ENCODE measurements at places on chromosomes 16 and 17.

DNA sequence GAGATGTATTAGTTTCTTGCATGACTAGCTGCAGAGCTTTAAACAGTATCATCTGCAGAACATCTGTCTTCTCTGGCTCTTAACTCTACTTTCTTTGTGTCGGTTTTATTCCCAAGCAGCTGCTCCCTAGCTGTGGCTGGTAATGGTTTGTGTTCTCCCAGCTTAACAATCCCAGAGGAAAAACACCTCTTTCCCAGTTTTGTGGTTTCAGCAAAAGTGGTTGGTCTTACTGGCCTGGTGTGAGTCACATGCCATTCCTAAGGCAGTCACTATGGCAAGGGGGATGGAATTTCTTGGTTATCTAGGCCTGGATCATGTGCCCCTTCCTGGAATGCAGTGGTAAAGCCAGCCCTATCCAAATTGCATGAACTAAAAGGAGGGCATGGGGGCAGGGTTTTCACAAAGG lies 27.5 kb downstream of the OMG start:
- DNase-seq: no peak

- no peak for DNase-seq
Measured at GRCh38 chr16:70474320-70475053, 20.1 kb downstream of the FCSK start.

- DNase-seq: no peak
Measured at GRCh38 chr16:67914758-67915495, 16.7 kb downstream of the CTRL start.

- DNase-seq: peak; percentile 94
Measured at GRCh38 chr16:61926766-61927165, 109.5 kb downstream of the CDH8 start.

DNA sequence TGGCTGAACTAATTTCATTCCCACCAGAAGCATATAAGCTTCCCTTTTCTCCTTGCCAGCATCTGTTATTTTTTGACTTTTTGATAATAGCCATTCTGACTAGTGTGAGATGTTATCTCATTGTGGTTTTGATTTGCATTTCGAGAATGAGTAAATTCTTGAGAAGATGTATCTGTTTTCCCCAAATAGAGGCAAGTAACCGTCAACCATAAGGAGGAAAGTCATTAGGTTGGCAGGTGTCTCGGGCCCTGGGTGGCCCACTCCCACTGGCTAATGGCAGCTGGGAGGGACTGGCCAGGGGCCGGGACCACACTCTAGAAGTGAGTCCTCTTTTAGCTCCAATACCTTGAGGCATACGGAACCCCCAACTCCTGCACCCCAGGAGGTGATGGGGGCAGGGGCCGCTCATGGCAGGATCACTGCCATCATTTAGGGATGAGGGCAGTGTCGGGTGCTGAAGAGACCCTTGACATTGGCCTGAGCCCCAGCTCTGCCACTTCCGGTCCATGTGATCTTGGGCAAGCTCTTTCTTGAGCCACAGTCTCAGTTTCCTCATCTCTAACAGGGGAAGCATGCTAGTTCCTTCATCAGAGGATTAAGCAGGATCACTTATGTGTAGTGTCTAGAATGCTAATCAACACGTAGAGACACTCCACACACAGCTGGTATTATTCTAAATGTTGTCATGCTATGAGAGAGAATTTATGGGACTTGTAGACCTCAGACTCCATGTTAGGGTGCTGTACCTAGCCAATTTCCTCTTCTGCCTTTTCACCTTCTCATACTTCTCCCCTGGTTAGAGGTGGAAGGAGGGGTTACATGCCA lies 44.3 kb downstream of the RGS9 start:
- DNase-seq: no peak

- peak; percentile 11 for DNase-seq
Measured at GRCh38 chr16:24668481-24669061, 60.9 kb upstream of the TNRC6A start.

- peak; percentile 61 for DNase-seq
Measured at GRCh38 chr16:3101018-3101840, 2.1 kb upstream of the ZSCAN10 start.

- DNase-seq: no peak
Measured at GRCh38 chr16:14043278-14043677, 27.8 kb upstream of the MRTFB start.

DNA sequence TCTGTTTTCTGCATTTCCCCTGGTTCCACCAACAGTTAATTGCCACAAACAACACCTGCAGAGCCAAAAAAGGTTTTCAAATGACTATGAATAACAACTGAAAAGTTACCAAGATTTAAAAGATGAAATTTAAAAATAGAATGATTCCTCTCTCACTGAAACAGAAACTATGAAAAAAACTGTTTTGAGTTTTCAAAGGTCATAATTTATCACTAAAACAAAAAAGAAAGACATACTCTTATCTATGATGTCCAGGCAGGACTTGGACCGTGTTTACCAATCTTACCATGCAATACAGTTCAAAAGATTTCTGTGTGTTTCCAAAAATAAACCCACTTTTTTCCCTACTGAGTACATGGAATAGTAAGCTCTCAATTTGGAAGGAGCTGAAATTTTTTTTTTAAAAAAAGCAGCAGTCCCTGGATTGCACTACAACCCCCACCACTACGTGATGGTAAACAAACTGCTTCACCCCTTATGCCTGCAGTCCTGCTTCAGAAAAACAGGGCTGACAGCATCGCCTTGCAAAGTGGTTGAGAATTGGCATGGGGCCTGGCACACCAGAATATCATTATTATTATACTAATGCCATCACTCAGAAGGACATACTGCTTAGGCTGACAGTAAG lies 8.5 kb downstream of the TXNDC11 start:
- no peak for DNase-seq

- DNase-seq: no peak
Measured at GRCh38 chr16:47523342-47524006, 62.3 kb downstream of the PHKB start.

DNA sequence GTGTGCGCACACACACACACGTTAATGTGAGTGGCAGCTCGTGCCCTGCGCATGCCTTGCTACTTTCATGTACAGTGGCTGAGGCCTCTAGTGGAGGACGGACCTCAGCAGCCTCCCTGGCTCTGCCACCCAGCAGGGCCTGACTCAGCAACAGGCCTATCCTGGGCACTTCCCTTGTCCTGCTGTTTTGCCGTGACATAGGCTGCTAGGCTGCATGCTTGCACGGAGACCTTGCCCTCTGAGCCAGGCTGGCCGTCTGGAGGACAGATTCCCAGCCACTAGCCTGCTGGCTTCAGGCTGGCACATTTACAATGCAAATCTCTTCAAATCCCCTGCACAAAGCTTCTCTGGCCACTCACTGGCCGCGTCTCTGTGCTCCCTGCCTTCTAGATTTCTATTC lies 9.5 kb downstream of the RNF213 start:
- DNase-seq: no peak

DNA sequence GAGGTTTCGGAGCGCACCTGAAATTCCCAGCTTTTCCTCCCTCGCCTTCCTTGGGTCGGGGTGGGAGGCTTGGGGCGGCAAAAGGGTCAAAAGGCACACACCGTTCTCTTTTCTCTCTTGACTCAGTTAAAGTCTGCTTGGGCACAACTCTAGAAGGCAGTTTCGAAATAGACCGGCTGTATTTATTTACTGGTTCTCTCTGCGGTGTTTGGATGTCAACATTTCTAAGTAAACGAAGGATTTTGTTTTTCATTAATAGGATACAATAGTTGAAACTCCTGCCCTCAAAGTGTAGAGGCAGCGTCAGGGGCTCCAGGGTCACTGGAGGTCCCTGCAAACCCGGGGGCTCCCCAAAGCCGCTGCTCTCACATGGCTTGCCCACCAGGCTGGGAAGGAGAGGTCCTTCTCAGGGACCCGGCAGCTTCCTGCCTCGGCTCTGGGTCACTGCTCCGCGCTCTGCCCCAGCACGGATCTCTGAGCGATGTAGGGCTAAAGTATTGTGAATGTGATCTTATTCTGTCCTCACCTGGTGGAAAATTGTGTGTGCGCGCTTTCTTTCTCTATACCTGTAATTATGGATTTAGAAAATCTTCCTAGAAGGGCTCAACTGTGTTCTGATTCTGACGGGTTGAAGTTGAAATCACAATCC lies 952 bp downstream of the BMERB1 start:
- DNase-seq: no peak

DNA sequence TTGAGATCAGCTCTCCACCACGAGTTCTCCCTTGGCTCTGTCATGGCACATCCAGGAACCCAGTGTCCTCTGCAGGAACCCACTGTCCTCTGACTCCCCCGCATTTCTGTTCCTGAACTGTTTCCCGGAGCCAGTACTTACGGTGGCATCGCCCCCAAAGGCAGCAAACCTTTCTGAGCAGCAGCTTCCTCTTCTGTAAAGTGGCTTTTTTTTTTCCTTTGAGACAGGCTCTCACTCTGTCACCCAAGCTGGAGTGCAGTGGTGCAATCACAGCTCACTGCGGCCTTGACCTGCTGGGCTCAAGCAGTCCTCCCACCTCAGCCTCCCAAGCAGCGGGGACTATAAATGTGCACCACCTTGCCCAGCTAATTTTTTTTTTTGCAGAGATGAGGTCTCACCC lies 32.2 kb downstream of the NAGPA start:
- DNase-seq: no peak

GRCh38 chr17:42362245-42362961 lies 25.8 kb downstream of the STAT3 start:
- DNase-seq: peak; percentile 94

DNA sequence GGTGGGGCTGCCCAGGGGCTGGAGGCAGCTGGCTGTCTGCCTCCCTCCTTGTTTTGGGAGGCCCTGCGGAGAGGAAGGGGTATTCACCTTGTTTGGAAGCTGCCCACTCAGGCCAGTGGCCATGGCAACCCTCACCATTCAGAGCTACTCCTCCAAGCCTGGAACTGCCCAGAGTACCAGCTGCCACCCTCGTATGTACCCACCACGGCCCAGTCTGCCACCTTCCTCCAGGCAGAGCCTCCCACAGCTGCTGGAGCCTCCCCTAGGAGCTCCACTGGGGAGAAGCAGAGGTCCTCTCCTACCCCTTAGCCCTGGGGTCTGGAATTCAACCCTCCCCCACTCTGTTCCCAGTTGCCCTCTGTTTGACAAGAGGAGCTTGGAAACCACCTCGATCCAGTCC lies 90.7 kb downstream of the AXIN2 start:
- DNase-seq: peak; percentile 64

GRCh38 chr17:27631411-27631760 lies 398 bp downstream of the LGALS9 start:
- no peak for DNase-seq

- DNase-seq: peak; percentile 70
Measured at GRCh38 chr17:46972346-46972745, 6.7 kb downstream of the RPRML start.

GRCh38 chr17:14351493-14351892 lies 50.6 kb downstream of the HS3ST3B1 start:
- no peak for DNase-seq

- no peak for DNase-seq
Measured at GRCh38 chr17:5618476-5618875, 34.2 kb upstream of the NLRP1 start.

DNA sequence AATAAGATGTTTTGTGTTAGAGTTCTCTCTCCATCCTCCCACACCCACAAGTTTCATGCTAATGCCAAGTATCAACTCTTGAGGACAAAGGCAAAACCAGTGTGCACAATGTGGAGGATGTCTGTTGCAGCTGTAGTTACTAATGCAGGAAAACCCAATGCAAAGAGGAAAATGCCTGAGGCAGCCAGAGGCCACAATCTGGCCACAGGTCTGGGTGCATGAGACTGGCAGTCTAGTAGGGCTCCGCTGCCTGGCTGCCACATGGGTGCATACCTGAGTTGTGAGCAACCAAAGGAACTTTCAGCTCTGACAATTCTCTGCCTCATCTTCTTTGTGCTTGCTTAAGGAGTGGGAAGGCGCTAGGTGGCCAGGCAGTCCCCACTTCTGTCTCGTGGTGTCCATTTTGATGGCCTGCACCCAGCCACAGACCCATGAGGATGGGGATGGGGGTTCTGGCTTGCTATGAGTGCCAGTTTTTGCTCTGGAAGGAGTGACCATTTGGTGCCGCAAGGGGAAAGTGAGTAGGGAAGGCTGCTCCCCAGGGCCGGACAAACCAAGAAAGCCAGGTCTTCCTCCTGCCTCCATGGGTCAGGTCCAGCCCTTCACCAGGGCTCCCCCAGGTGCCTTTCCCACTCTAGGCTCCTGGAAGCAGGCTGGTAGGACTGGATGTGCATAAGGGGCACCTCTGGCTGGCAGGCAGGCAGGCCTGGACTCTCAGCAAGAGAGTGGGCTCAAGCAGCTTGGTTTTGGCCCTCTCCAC lies 4.2 kb upstream of the GFOD2 start:
- no peak for DNase-seq

DNA sequence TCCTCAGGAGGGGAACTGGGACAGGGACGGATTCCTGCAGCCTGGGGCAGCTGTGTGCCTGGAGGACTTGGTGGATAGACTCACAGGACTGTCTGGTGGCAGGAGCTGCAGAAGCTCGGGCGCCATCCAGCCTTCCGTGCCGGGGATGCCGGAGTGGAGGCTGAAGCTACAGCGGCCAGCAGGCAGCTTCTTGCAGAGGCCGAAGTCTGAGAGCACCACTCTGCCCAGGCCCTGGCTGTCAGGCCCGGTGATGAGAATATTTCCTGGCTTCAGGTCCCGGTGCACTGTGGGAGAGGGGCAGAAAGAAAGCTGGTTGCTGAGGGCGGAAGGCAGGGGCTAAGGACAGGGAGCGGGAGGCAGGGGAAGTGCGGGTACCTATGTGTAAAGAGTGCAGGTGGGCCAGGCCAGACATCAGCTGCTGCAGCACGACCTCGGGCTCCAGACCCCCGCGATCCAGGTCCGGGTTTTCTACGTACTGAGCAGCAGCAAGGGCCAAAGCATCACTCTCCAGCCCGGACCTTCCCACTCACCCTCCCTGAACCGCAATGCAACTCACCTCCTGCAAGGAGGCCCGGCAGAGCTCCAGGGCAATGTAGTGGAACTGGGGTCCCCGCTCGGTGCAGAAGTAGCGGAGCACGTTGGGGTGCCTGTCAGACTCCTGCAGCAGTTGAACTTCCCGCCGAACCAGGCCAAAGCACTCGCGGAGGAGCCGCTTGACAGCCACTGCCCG lies 16.1 kb downstream of the PLK1 start:
- peak; percentile 42 for DNase-seq

GRCh38 chr17:38444151-38444550 lies 15.9 kb downstream of the ARHGAP23 start:
- DNase-seq: peak; percentile 86

- no peak for DNase-seq
Measured at GRCh38 chr17:51078009-51078592, 42.6 kb downstream of the SPAG9 start.

DNA sequence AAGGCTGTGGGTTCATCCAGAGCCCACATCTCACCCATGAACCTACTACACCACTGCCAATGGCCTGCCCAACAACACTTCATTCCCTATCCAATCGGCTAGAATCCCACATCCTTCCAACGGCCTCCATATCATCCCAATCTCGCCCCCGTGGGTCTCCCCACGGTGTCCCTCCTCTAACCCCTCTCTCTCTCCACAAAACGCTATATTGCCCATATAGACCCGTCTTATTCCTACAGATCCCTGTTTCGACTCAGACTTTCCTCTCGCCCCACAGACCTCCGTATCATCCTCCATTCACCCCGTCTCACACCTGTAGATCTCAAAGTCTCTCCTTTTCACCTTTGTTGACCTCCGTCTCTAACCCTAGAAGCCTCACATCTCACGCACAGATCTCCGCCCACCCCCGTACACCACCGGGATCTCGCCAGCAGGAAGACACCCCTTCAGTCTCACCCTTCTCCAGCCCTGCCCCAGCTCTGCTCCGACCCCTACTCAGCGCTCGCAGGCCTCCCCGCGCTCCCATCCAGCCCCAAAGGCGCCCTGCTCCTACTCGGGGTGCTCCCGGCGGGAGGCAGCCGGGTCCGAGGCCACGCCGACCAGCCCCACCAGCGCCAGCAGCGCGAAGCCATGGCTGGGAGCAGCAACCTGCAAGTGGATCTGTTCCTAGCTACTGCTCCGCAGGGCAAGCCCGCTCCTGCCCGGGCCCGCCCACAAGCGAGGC lies at the start of gene FDXR:
FDXR (minus strand) TSS at position 682 of the 724 bp plus-strand sequence; CDS start at position 632, 50 bp downstream.
- DNase-seq: no peak

Measured in NCI-H69 (cell line).